Activated T-cell treated with anti-CD3 and anti-CD28 coated beads, Interleukin-2, amount 50 U/mL, for 1 hour (primary cell): ENCODE measurements at places on chromosomes 6 and 20.

- no peak for DNase-seq
Observed at GRCh38 chr6:46734867-46735719, at the start of gene PLA2G7. Gene PLA2G7 (minus strand): TSS chr6:46735375. CDS start chr6:46722891, 12,484 bp downstream.

DNA sequence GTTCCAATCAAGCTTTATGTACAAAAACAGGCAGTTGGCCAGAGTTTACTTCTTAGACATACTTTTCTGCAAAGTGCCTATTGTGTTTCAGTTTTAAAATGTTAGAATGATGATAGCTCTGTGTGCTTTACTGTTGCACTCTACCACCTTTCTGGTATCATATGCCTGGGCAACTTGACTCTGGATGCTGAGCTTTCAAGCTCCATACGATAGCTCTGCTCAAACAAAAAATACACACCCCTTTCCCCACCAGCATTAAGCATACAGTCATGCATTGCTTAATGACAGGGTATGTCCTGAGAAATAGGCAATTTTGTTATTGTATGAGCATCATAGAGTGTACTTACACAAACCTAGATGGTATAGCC is 123.1 kb downstream of the RCAN2 start:
- DNase-seq: no peak

DNA sequence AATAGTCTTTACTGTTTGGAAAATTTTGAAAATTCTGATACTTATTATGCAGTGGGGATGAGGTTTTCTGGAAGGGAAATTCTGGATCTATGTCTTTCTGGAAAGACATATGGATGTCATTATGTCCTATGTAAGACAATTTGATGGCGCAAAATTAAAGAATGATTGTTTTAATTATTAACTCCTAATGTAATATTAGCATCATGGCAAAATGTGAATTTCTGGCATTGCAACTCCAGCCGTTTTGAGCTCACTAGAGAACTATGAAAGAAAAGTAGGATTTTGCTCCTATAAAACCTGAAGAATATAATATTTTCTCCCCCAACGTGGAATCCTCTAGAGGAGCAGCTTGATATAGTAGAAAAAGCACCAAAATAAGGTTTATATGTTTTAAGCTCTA is 243.2 kb downstream of the RFPL4B start:
- no peak for DNase-seq

DNA sequence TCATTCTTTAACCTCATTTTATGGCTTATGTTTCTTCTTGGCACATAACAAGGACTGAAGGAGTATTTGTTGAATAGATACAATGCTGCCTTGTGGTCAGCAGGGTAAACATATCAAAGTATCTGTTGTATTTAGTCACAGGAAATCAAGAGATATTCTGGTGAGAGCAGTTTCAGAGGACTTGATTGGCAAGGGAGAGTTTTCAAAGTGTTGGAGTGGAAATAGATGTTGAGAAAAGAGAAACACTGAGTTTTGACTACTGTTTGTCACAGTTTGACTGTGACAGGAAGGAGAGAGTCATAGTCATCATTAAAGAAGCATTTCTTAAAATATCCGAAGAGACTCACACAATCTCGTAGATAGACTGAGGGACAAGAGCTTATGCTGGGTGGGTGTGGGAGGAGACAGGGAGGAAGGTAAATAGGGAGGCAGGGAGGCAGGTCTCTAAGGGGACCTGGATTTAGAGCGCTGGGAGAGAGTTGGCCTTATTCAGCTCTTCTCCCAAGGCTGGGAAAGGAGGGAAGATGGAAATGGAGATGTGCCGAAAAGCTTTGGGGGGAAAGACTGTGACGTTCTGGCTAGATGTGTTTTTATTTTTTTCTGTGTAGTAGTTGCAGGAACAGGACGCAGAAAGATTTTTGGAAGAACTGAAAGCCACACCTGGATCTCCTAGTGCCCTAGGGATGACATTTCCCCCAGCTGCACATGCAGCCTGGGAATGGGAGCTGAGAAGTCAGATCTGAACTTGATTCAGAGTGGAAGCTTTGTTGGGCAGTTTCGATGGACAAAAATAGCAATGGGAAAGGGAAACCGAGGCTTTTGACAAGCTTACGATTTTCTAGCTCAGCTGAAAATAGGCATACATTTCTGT is 65.0 kb upstream of the IFNGR1 start:
- DNase-seq: no peak

DNA sequence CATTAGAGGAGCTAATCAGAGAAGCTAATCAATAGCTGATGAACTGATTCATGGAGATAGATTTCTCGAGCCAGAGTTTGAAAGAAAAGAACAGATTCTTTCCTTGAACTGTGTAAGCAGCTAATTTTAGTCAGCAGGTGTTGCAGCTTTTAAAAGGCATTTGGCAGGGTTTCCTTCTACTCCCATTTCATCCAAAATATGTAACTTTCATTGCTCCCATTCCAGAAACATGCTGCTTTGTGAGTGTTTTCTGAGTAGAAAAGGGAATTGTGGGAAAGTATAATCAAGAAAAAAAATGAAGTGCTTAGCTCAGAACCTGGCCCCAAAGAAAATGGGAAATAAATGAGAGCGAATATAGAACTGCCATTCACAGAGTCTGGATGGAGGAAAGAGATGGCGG is 20.8 kb downstream of the SLC35F1 start:
- DNase-seq: no peak

- peak; percentile 51 for DNase-seq
Observed at GRCh38 chr6:46015119-46015968, at the start of gene CLIC5. Gene CLIC5 (minus strand): TSS chr6:46015860. CDS start chr6:46015542, 318 bp downstream.

DNA sequence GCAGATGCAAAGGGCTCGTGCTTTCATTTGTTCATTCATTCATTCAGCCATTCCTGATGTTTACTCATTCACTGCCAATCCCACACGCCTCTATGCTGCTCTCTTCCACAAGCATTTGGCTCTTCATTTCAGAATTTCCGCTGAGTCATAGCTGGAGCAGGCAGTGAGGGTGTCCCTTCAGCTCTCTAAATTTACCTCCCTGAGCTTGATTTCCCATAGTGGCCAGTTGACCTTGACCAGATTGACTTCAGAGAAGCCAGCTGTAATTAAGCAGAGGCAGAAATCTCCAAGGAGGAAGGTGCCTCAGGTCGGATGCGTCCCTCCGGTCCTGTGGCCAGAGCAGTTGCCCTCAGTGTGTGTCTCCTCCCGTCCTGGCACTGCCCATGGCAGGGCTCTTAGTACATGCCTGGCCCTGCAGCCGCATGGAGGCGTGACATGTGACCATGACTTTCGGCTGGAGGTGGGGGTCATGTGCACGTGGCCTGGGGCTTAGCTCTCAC is 267.2 kb upstream of the ECI2 start:
- DNase-seq: no peak

GRCh38 chr6:35663447-35664235 is 25.1 kb downstream of the FKBP5 start:
- no peak for DNase-seq

DNA sequence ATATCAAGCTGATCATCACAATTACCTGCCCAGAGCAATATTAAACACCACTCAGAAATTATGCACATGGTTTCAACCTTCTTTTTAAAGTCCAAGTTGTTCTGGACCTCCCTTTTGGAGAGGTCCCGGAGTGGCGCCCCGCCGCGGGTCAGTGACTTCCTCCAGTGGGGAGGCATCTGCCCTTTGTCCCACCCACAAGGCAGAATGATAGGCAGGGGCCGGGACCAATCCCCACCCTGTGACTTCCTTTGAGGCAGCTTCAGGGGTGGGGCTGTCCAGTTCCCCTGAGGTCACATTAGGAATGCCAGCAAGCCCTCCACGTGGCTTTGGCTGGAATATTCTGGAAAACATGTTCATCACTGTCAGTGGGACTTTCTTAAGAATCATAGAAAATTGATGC is 207.0 kb downstream of the ANKRD60 start:
- no peak for DNase-seq

DNA sequence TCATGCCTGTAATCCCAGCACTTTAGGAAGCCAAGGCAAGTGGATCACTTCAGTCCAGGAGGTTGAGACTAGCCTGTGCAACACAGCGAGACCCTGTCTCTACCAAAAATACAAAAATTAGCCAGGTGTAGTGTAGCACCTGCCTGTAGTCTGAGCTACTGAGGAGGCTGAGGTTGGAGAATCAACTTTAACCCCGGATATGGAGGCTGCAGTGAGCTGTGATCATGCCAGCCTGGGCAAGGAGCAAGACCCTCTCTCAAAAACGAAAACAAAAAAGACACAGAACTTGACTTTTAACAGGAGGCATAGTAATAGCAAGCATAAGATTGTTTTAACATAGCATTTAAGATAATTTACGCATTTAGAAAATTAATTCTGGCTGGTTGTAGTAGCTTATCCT is 32.5 kb downstream of the MYB start:
- no peak for DNase-seq

DNA sequence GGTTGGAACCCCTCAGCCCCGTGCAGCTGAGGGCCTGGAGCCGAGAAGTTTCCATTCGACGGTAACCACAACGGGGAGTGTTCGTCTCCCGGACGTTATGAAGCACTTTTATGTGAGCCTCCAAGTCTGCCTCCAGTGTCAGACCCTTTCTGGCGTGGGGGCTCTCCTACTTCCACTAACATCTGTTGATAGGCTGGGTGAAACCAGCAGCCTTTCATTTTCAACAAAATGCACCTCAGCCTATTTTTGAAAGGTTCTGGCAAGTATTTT is 257.4 kb downstream of the THBS2 start:
- no peak for DNase-seq

- no peak for DNase-seq
Observed at GRCh38 chr6:72689107-72689954, 67.5 kb downstream of the KCNQ5 start.
